Naive B cell (primary cell): ENCODE measurements at places on chromosomes 6 and 20.
A peak's percentile ranks its signal among the peaks of the same experiment; 100 is the strongest.

DNA sequence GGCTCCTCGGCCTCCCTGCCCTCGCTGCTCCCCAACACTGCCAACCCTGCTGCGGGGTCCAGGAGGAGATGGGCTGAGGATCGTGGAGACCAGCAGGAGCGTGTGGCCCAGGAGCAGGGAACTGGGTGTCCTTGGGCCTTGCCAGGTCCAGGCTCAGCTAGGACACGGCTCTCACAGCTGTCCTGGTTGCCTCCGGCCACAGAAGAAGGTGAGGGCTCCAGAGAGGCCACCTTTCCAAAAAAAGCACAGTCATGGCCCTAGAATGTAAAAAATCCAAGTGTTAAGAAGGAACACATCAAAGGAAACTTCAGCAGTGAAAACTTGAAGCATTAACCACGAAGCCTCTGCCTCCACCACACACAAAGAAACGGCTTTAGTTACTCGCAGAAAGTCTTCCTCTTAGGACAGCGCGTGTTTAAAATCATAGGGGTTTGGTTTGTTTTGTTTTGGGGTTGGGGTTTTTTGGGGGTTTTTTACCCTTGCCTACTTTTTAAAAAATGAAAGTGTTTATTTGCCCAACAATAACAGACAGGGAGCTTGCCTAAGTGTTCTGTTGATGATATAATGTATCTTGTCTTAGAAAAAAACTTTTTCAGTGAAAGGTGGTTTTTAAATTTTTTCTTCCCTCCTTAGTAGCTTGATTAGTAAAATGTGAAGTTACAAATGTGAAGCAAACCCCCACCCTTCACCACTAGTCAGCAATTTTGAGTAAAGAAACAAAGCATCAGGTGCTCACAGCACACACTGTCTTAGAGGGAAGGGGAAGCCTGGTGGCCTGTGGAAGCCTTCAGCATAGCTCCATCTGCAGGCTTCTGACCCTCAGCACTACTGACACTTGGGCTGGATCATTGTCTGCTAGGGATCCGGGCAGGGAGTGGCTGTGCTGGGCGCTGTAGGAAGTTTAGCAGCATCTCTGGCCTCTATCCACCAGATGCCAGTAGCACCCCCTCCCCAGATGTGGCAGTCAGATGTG is 60.0 kb downstream of the PTPN1 start:
- DNase-seq: peak; percentile 34

DNA sequence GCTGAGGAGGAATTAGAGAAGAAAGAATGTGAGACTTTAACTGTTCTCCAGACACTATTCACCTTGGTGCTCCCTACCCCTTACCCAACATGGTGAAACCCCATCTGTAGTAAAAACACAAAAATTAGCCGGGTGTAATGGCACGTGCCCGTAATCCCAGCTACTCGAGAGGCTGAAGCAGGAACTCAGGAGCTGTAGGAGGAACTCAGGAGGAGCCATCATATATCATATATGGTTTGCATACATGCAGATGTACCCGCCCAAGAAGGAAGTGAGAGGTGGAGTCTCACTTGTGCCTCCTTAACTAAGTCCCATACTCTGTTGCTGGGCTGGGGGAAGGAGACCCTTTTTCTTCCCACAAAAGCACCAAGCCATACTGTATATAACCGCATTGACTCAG is 35.5 kb upstream of the ME1 start:
- DNase-seq: no peak

DNA sequence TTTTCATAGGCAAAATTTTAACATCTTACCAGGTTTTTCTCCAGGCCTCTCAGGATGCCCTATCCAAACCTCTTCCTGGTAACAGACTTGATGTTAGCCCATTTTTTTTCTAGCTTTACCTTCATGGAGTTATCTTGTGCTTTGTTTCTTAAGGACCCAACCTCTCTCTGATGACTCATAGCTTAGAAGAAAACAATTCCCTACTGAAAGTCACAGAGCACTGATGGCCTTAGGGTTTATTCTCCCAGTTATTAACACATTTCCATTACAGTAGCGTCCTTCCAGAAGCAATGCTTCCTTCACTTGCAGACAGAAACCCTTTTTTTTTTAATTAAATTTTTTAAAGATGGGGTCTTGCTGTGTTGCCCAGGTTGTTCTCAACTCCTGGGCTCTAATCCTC is 79.4 kb downstream of the IYD start:
- no peak for DNase-seq

- DNase-seq: no peak
Measured at GRCh38 chr20:9794831-9795230, 44.0 kb downstream of the PAK5 start.

- no peak for DNase-seq
Measured at GRCh38 chr6:74872754-74873476, 332.9 kb downstream of the COL12A1 start.
